Left colon (tissue), 2 donors: ENCODE measurements at places on chromosomes 2 and 18.

- DNase-seq: no peak
Measured at GRCh38 chr2:151374436-151374835, 17.0 kb downstream of the TNFAIP6 start.

DNA sequence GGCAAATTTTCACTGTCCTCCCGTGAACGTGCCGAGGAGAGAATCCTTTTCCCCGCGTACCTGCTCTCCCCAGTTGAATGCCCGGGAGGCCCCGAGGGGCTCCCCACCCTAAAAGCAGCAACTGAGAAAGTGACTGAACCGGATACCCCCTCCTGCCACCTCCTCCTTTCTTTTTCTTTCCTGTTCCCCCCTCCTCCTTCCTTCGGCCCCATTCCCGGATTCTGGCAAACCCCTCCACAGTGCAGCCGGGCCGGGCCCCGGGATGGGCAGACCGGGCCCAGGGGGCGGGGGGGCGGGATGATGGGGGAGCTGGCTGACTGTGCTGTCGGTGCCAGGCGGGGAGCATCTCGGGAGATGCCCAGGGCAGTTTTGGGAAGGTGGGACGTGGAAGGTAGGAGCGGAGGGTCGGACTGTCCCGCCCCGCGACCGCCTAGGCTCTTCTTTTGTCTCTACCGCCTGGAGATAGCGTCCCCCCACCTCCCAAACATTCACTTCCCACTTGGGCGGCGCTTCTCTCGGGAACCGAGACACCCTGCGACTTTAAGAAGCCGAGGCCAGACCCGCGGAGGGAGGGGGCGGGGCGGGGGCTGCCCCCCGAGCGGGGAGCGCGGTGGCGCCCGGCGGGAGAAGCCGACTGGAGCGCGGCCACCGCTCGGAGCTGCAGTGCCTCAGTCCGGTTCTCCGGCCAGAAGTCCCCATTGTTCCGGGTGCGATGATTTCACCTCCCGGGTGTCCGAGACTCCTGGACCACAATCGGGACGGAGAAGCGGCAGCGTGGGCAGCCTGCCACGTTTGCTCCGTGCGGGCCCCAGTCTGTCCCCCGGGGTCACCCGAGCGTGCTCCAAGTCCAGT is 8.2 kb downstream of the DLX2 start:
- DNase-seq: no peak

GRCh38 chr2:3298191-3298590 is 79.4 kb downstream of the EIPR1 start:
- DNase-seq: no peak

DNA sequence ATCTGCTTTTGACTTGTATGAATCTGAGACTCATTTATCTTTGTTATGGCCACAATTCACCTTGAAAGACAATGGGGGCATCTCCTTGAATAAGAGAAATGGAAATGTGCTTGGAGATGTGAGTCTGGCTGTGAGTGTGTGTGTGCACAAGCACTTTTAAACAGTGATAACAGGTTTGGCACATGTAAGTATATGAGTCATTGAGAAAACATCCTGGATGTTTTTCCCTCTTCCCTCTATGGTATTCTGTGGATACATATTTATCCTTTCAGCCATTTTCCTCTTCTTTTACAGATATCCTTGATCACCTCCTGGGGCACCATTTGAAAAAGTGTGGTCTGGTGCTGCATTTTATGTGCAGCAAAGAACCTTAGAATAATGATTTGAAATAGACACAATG is 317.3 kb upstream of the THUMPD2 start:
- DNase-seq: no peak

- no peak for DNase-seq
Measured at GRCh38 chr2:78260861-78261260, 738.7 kb upstream of the LRRTM4 start.

- DNase-seq: no peak
Measured at GRCh38 chr2:187581125-187581896, 27.1 kb upstream of the TFPI start.

DNA sequence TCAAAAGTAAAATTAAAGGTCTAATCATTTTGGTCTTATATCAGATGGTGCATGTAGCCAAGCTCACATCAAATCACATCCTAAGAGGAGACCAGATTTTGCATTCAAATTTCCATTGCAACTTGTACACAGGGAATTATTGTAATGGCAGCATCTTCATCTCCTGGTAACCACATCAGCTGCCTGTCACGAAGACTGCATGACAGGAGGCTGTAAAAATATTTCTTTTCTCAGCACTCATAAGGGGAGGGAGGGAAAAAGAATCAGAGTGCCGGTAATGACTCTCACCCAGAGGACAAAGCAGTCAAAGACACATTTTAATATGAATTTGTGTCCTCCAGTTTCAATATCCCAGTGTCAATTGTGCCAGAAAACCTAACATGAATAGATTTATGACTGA is 216.7 kb downstream of the TMEM163 start:
- no peak for DNase-seq

DNA sequence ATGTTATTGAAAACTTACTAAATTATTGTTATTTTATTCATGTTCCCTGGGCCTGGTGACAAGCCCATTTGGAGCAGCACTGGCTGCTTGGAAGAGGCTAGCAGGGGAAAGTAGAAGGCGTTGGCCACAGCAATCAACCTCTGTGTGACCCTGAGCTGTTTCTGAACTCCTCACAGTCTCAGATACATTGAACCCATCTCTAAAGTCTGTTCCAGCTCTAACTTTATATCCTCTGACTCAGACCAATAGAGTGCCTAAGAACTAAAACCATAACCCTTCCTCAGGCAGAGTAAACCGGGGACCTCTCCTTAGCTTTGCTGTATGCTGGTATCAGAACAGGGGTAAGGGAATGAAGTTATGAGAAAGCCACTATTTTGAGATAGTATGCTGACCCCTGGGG is 96.4 kb upstream of the NOL4 start:
- DNase-seq: no peak

- DNase-seq: no peak
Measured at GRCh38 chr18:25518716-25519053, 166.7 kb upstream of the ZNF521 start.

DNA sequence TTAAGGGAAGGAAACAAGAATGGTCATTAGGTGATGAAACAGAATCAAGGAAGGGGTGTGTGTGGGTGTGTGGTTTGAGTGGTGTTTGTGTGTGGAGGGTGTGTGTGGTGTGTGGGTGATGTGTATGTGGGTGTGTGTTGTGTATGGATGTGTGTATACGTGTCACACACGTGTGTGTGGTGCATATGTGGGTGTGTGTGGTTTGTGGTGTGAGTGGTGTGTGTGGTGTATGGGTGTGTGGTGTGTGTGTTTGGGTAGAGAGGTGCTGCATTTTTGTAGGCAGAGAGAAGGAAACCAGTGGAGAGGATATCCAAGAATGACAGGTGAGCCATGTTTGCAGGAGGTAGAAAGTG is 1.1 kb upstream of the CEP192 start:
- no peak for DNase-seq

- no peak for DNase-seq
Measured at GRCh38 chr2:195651046-195651445, 6.0 kb upstream of the SLC39A10 start.

- no peak for DNase-seq
Measured at GRCh38 chr2:208099682-208100470, 24.4 kb downstream of the CRYGD start.

- peak; percentile 31 for DNase-seq
Measured at GRCh38 chr2:71798266-71799012, 345.1 kb downstream of the DYSF start.

- peak; percentile 7 for DNase-seq
Measured at GRCh38 chr2:16546128-16546754, 119.4 kb downstream of the CYRIA start.

GRCh38 chr2:49794396-49794795 is 640.1 kb upstream of the FSHR start:
- DNase-seq: no peak

DNA sequence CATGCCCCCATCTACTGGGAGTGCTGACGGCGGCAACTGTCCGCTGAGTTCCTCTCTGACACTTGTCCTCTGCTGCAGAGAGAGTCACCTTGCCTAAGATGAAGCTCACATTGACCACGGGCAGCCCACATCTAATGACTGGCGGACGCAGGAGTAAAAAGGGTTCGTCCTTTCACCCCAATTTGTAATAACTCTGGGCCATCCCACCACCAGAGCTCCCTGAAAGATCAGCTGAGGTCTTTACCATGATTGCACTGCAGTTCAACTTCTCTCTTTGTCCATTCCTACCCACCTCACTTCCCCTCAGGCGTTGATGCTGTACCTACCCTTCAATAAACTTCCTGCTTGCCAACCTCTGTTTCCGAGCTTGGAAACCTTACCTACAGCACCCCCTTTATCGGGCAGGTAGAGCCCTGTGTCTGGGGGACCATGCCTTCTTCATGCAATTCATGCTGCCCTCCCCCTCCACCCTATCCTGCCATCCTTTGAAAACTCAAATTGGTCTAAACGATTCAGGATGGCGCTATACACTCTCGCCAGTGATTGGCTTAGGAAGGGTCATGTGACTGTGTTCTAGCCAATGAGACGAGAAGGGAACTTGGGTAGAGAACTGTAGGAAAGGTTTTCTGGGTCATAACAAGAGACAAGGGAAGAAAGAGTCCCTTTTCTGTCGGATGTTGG is 10.3 kb upstream of the B3GNT2 start:
- no peak for DNase-seq

DNA sequence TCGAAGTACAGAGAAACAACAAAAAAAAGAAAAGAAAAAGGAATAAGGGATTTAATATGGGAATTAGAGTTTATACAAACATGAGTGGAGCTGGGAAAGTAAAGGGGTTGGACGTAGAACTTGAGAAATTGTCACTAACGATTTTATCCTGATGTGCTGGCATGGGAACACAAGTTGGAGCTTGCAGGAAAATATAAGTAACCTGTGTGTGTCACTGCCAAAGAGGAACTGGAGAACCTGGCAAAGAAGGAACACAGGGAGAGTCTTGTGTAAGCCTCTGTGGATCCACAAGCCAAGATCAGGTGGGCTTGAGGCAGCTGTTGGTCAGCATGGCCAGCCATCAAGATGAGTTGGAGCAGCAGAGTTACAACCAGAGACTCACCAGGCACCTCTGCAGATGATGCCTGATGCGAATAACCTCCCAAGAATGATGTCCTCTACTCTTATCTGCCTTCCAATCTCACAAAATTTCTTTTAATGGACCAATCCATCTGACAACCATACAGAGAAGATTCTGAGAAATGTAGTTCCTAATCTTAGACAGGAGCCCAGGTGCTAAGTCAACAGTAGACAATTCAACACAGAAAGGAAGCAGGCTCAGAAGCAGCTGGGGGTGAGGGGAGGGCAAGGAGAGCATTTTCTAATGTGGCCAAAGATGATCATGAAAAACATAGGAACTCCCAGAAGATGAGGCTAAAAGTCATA is 77.0 kb upstream of the SPOPL start:
- DNase-seq: no peak

DNA sequence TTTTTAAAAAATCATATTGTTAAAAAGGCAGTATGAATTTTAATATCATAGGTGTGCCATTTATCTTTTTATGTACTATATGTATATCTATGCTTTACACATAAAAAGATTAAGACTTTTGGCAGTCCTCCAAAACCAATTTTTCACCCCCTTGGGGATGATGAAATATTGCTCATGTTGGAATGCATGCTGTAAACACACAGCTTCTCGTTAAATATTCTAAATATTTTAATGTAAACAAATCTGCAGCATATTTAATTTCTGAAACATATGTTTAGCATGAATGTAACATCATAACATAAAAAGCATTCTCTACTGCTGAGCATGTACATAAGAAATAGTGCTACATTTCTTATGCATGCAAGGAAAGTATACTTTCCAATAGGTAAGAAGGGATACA is 484.3 kb upstream of the LRATD1 start:
- no peak for DNase-seq

DNA sequence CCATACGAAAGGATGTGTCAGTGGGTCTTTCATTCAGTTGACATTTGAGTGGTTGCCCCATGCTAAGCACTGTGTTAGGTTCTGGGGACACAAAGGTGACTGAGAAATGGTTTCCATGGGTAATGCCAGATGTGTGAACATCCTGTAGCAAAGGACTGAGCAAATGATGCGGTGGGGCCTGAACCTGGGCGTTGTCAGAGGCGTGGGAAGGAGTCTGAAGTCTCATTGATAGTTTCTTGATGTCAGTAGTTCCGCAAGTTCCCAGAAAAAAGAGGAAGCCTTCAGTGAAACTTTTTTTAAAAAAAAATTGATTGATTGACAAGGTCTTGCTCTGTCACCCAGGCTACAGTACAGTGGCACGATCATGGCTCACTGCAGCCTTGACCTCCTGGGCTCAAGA is 56.9 kb downstream of the LIMS1 start:
- DNase-seq: no peak

DNA sequence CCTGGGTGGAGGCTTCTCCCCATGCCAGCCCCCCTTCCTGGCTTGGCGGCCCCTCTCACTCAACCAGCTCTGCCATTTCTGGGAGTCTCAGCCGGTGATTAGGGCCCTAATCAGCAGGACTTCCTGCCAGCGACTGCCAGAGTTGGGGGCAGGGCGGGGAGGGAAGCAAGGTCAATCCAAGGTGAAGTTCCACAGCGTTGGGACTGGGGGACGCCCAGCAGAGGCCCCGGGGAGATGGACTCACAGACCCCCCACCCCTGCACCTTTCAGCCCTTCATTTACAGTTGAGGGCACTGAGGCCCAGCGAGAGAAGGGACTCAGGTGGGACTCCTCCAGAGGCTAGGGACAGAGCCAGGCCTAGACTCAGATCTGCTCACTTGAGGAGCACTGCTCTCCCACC is 65.3 kb downstream of the TNS1 start:
- no peak for DNase-seq

DNA sequence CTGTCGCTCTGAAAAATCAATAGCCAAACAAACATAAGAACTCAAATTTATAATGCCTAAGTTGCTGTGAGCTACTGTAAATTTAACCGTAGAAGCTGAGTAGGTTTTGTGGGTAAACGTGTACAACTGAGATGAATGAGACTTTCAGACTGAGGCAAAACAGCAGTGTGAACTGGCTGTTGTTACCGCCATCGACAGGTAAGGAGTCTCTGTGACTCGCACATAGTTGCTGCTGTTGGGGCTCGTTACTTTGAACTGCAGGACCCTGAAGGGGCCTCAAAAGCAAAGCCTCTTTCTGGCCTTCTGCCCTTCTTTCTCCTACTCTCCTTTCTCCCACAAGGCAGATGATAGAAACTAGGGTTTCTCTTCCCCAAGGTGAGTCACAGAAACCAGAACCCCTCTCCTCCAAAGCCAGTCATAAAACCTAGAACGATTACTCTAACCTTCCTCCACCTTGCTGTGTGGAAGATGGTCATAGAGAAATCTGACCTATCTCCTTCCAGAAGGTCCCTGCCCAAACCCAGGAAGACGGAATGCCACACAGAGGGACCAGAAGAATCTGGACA is 101.2 kb downstream of the DLGAP1 start:
- no peak for DNase-seq

- DNase-seq: no peak
Measured at GRCh38 chr2:165245081-165245793, 6.0 kb downstream of the SCN2A start.

- no peak for DNase-seq
Measured at GRCh38 chr2:82043867-82044266, 1739.3 kb upstream of the LRRTM1 start.

GRCh38 chr2:10774394-10774793 is 38.2 kb downstream of the PDIA6 start:
- DNase-seq: no peak
